ENCODE measurements at places on chromosomes 2 and 18.

- DNase-seq: no peak
These were observed 414.3 kb downstream of the MEIS1 start for GRCh38 chr2:66849153-66849755.

GRCh38 chr2:203989521-203989920, 53.0 kb downstream of the ICOS start:
- no peak for DNase-seq

DNA sequence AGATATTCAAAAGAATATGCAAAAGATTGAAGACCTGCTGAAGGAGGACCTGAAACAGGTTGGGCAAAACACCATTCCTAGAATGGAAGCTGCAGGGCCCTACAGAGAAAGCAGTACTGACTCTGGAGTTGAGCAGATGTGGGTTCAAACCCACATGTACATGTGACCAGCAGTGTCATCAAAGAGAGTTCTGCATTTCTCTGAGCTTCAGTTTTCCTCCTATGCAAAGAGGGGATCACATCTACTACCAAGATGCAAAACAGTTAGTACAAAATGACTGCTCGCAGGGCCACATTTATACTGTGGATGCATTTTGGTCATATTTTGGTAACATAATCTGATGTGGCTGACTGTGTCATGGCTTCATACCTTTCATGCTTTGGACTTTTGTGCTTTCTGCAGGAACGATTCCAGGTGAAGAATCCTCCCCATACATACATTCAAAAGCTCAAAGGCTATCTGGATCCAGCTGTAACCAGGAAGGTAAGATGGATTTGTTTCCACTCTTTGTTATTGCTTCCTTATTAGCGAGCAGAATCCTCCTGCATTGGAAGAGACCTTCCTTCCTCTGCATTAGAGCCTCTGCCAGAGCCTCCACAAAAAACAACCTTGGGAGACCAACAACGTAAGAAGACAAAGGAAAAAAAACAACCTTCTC, 174.8 kb downstream of the PRPF40A start:
- no peak for DNase-seq

DNA sequence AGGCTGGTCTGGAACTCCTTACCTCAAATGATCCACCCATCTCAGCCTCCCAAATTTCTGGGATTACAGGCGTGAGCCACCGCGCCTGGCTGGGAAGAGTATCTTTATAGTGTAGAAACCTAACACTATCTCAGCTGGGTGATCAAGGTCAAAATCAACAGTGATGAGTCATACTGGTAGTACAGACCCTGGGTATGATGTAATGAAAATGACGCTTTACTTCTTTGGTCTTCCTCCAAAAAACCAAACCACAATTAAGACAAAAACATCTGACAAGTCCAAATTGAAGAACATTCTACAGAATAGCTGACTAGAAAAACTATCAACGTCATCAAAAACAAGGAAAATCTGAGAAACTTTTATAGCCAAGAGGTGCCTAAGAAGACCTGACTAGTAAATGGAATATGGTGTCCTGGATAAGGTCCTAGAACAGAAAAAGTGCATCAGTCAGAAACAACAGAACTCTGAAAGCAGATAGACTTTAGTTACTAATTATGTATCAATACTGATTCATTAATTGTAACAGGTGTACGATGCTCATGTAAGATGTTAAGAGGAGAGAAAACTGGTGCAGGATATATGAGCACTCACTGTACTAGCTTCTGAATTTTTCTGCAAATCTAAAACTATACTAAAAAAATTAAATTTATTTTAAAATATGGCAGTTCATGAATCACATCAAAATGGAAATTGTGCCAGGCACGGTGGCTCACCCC, 25.4 kb downstream of the PDCL3 start:
- DNase-seq: peak; percentile 23

DNA sequence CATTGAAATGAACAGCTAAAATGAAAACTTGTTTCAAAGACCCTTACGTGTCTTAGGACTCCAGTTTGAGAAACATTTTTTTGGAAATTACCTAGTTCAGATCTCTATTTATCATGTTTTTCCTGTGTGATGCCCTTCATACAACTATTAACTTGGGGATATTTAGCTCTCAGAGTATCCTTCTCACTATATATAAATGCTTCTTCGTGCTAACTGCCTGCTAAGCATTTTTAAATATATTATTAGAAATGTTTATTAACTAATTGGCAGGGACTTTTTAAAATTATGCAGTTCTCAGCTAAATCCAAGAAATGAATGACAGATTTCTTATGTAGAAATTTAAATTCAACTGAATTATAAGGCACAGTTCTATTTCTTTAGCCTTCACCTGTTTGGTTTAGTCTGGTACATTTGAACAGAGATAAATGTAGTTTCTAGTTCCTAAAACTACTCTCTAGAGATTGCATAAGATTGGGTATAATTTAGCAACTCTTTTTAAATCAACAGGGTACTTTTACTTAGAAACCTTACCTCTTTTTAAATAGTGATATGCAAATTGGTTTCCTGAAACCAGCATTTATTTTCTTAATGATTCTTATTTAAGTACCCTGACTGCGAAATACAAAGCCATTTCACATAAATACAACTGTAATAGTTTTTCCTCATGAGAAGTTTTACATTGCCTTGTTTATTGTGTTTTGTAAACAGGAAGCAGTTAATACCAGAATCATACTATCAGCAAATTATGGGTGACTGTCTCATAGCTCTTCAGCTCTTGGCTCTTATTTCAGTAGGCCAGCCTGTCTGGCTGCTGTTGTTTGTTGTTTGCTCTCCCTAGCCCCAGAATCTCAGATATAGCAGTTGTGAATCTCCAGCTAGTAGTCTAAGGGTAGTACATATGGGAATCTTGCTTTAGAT, 140.7 kb downstream of the PTRHD1 start:
- DNase-seq: no peak

DNA sequence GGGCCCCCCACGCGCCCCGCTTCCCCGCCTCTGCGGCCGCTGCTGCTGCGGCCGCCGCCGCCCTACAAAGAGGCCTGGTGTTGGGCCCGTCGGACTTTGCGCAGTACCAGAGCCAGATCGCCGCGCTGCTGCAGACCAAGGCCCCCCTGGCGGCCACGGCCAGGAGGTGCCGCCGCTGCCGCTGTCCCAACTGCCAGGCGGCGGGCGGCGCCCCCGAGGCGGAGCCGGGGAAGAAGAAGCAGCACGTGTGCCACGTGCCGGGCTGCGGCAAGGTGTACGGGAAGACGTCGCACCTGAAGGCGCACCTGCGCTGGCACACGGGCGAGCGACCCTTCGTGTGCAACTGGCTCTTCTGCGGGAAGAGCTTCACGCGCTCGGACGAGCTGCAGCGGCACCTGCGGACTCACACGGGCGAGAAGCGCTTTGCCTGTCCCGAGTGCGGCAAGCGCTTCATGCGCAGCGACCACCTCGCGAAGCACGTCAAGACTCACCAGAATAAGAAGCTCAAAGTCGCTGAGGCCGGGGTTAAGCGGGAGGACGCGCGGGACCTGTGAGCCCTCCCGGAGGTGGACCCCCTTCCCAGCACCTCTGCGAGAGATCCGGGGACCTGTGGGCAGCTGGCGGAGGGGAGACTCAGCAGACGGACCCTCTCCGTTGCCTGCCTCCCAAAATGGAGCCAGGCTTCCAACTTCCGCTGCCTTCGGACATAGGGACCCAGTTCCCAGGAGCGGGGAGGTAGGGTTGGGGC, 1.9 kb downstream of the SP5 start:
- DNase-seq: no peak

All from activated gamma-delta T cell treated with Interleukin-2 at 50 U/mL for 16 hours (primary cell).